A673 (cell line): ENCODE measurements at places on chromosomes 4 and X. TPM values are rescaled to one million over a fixed set of nuclear protein-coding genes. Genes with fewer than 3 reads are reported as not detected.

DNA sequence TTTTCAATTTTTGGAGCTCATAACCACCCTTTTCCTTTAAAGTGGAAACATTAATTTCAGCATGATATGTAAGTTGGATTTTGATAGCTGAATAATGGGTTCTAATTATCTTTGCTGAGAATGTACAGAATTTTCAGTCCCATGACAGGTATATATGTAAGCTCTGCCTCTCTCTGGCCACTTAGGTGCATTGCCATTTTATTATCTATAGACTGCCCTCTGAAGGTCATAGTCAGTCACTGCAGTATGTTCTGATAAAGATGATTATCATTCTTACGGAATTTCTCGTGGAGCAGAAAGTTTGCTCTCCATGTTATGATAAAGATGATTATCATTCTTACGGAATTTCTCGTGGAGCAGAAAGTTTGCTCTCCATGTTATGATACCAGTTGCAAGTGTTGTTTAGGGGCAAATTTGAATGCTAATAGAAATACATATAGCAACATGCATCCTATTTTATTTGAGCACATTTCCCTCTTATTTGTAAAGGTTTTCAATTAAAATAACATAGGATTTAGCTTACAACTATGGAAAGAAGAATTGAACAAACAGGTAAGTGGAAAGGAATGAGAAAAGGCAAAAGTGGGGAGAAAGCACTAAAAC is 10.4 kb downstream of the AFP start:
- peak; percentile 53 for DNase-seq

Gene CLTRN
- 0.26 TPM in 1 of 2 replicates, not detected in the other for total RNA-seq

DNA sequence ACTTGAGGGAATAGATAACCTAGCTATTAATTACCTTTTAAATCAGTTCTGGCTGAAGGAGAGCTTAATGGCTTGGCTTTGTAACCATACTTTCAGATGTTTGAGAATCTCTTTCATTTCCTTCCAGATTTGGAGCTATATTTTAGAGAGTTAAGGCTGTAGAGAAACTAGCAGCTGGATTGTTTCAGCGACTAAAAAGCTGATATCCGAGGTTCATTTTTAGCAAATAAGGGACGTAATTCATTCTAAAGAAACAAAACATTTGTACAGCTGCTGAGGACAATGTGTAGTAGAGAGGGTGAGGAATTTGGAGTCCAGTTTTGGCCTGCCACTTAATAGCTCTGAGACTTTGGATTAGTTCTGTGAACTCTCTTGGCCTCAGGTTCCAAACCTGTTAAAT is 12.2 kb downstream of the OSTC start:
- no peak for DNase-seq

Gene PRSS12
- total RNA-seq, result 3.1 and 4.7 TPM in 2 replicates

Gene SH3D19
- 0.86 and 2.1 TPM in 2 replicates for total RNA-seq

DNA sequence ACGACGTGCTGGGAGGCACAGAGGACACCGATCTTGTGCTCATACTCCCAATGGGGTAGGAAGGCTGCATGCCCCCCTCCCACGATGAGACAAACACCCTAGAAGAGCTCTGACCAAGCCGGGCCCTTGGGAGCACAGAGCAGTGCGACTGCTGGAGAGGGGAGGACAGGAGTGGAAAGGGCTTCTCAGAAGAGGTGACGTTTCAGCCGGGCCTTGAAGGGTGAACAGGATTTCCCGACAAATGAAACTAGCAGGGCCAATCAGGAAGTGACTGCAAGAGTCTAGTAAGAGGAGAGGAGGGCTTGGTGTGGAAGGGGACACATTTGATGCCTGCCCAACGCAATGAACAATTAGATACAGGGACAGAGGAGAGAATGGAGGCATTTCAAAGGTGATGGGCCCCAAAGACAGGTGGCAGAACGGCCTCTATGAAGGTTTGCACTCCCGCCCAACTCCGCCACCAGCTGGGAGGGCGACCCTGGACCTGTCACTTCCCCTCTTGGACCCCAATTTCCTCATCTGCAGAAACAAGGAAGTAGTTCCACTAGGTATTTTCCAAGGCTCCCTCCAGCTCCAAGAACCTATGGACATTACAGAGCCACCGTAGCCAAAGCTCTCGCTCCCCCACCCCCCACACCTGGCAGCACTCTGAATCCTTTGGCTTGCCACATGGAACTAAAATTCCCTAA is 3.9 kb downstream of the HCFC1 start:
- no peak for DNase-seq

DNA sequence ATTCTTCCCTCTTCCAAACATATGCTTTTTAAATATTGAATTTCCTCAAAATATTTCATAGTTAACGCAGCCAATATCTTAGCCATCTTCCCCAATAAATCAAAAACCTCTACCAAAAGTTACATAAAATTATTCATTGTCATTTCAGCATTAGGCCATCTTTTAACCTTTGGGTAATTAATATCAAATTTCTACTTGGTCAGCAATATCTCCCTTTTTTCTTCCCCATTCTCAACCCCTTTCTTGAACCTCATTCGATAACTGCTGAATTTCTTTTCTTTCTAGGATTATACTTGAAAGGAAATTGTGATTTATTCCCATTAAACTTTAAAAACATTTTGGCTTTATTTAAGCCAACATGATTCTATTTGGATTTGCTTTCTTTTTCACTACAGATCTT is 65.0 kb downstream of the RAP1GDS1 start:
- no peak for DNase-seq

GRCh38 chrX:148504506-148504905 is 4.1 kb downstream of the AFF2 start:
- DNase-seq, result no peak

GRCh38 chrX:45157647-45158046 is 43.0 kb downstream of the DIPK2B start:
- DNase-seq, result no peak

Gene SPANXN1
- not detected in 2 replicates for total RNA-seq

DNA sequence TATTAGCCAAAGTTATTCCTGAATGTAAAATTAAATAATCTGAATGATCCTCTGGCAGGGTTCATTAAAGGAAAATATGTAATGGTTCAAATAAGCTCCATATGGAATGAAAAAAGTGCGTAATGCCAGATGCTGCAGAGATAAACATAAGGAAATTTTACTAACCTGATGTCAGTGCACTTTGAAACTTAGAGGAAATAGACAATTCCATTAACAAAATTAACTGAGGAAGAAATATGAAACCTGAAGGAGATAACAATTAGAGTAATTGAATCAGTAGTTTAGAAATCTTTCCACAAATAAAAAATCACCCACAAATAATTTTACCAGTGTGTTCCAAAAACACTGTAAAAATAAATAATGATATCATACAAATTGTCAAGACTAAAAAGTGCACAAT is 387.5 kb downstream of the GRIA2 start:
- no peak for DNase-seq

Gene TIMM17B
- 60.8 and 72.4 TPM in 2 replicates for total RNA-seq

DNA sequence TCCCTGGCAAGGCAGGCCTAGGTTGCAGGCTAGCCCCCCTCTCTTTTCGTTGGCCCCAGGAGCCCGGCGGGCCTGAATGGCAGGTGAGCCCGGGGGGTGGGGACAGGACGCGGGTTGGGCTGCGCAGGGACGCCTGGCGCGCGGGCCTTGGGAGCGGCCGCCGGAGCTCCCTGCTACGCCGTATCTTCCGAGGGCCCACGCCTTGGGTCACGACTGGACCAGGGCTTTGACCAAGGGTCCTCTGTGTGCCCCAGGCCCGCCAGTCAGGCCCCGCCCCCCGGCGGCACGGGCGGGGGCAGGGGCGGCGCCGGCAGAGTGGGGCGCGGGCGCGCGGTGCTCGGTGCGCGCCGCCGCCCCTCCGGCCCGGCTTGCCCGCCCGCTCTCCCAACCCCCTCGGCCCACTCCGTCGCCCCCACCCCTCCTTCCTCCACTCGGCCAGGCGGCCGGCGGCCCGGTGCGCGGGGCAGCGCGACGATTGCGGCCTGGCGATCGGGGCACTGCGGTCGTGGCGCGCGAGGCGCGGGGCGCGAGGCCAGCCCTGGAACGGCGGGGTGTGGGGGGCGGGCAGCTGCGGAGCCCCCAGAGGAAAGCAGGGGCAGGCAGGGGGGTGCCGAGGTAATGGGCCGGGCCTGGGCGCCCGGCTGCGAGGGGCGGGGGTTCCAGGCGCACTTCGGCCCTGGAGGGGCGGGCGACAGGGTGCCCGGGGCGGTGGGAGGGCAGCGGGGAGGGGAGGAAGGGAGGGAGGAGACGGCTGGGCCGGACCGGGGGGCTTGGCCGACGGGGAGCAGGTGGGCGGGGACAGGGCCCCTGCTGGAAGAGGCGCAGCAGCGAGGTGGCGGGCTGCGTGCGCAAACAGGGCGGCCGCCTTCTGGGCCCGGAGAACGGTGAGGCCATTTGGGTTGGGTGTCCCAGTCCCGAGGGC is at the start of gene PRRG3:
Gene PRRG3, plus strand, starts transcription at position 798 of the 922 bp plus-strand sequence. CDS start 3,357 bp downstream, outside the sequence.
- no peak for DNase-seq
